ENCODE measurements at places on chromosomes 7 and 10.

DNA sequence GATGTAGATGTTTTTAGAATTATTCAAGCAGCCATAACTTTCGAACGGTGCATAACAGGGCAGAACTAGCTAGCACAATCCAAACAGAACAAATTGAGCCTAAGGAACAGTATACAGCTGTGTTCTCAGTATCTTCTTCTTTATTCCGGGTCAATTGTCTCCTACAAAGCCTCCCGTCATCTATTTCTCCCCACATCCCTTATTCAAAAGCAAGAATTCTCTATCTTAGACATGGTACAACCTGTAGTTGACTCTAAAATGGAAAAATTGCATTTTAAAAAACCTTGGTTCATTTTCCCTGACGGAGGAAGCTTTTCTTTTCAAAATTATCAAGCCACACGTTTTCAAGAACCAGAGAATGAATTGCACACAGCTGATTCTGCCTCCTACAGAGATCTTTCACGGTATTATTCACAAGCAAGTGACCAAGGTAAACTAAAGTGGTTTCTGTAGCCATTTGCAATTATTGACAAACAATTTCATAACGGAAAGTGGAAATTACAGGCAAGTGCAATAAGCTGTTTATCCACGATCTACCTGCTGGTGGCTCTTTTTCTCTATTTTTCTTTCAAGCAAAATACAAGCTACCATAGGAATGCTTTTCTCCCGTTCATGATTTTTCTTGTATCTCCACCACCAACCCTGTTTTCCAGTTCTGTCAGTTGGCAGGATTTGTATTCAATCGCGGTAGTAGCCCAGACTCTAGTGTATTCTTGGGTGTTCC is 2.3 kb downstream of the GRM8 start:
- peaks cover 6% of the 10 kb centered on the region for H3K4me1 ChIP-seq
- H3K4me3 ChIP-seq, result no peak overlapping the region
- no peak overlapping the region for H3K27ac ChIP-seq

- DNase-seq, result no peak
- H3K4me1 ChIP-seq, result no peaks in the 10 kb centered on the region
- peaks cover 3% of the 10 kb centered on the region for H3K27me3 ChIP-seq
- H3K36me3 ChIP-seq, result no peaks in the 10 kb centered on the region
- no peak overlapping the region for H3K27ac ChIP-seq
Observed at GRCh38 chr10:17833656-17834055, 24.5 kb downstream of the MRC1 start.

- H3K36me3 ChIP-seq, result no peaks in the 10 kb centered on the region
- no peaks in the 10 kb centered on the region for H3K27me3 ChIP-seq
- H3K4me1 ChIP-seq, result no peaks in the 10 kb centered on the region
- DNase-seq, result no peak
- no peak overlapping the region for H3K4me3 ChIP-seq
Observed at GRCh38 chr7:90111-91063, 102.0 kb upstream of the FAM20C start.

- H3K36me3 ChIP-seq, result no peaks in the 10 kb centered on the region
- H3K4me1 ChIP-seq, result no peaks in the 10 kb centered on the region
- DNase-seq, result no peak
- H3K27me3 ChIP-seq, result no peaks in the 10 kb centered on the region
Observed at GRCh38 chr10:112857493-112857892, 92.6 kb upstream of the TCF7L2 start.

- no peak overlapping the region for H3K27ac ChIP-seq
- no peak overlapping the region for H3K4me3 ChIP-seq
- H3K4me1 ChIP-seq, result peaks cover 8% of the 10 kb centered on the region
Observed at GRCh38 chr10:112442063-112442462, 4.7 kb downstream of the ZDHHC6 start.

DNA sequence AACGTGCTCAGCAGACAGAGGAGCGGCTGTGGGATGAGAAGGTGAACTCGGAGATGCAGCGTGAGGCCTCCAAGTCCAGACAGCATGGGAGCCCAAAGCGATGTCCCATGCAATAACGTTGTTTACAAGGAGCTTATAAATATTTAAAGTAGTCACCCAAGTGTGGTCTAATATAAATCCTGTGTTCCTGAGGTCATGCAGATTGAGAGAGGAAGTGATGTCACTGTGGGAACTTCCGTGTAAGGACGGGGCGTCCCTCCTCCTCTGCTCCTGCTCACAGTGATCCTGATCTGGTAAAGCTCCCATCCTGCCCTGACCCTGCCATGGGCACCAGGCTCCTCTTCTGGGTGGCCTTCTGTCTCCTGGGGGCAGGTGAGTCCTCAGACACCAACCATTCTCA is 94.7 kb upstream of the PRSS58 start:
- H3K27me3 ChIP-seq, result no peaks in the 10 kb centered on the region
- no peak overlapping the region for H3K4me3 ChIP-seq
- peaks cover 15% of the 10 kb centered on the region for H3K4me1 ChIP-seq
- H3K27ac ChIP-seq, result peak overlapping the region; percentile 28
- no peak for DNase-seq

GRCh38 chr10:66349726-66350125 is 576.1 kb upstream of the LRRTM3 start:
- no peaks in the 10 kb centered on the region for H3K27me3 ChIP-seq
- no peaks in the 10 kb centered on the region for H3K36me3 ChIP-seq
- DNase-seq, result no peak
- H3K4me1 ChIP-seq, result no peaks in the 10 kb centered on the region
- H3K27ac ChIP-seq, result no peak overlapping the region

- no peaks in the 10 kb centered on the region for H3K27me3 ChIP-seq
- no peak overlapping the region for H3K4me3 ChIP-seq
- H3K4me1 ChIP-seq, result no peaks in the 10 kb centered on the region
- no peak overlapping the region for H3K27ac ChIP-seq
Observed at GRCh38 chr7:16708980-16709379, 44.6 kb upstream of the TSPAN13 start.

DNA sequence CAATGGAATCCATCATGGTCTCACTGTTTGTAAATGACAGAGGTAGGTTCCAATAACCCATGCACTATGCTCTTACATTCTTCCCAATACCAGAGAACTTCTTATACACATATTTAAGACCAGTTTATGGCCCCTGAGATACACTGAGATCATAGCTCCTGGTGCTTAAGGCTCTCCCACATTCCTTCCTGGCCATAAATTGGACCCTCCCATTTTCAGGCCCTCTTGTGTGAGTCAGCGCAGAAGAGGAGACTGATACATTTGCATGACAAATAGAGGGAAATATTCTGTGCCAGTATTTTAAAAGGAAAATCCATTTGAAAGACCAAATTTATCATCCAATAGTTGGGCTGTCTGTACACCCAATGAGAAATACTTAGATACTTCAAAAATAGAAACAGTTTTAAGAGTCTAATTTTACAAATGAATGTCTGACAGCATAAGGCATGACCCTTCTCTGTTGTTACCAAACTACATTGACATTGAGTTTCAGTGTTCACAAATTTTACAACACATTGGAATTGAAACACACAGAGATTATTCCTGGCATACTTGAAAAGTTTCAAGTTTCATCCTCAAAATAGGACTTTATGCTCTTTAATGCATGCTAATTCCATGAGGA is 35.3 kb downstream of the SLC16A9 start:
- H3K27ac ChIP-seq, result no peak overlapping the region
- no peaks in the 10 kb centered on the region for H3K27me3 ChIP-seq
- H3K36me3 ChIP-seq, result no peaks in the 10 kb centered on the region

DNA sequence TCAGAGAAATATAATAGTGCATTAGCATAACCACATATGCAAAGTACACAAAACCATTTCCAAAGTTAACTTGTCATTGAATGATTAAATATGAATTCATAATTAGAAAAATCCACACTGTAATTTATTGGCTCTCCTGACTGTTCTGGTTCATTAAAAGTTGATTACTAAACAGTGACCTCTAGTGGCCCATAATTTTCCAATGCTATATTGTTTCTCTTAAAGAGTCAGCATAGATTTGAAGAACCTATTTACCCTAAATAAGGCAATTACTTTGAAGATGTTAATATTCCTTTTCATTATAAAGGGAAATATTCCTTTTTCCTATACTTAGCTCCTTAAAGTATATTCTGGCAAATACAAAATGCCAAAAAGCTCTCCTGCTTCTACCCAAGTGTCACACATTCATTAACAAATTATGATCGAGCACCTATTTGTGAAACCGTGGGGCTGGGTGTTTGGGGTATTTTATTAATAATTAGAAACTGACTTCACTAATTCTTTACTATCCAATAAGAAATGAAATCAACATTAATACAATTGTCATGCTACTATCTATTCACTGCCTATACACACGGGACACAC is 86.2 kb downstream of the HIBADH start:
- no peaks in the 10 kb centered on the region for H3K36me3 ChIP-seq
- H3K27ac ChIP-seq, result no peak overlapping the region
- no peaks in the 10 kb centered on the region for H3K27me3 ChIP-seq
- H3K4me3 ChIP-seq, result no peak overlapping the region
- no peaks in the 10 kb centered on the region for H3K4me1 ChIP-seq

DNA sequence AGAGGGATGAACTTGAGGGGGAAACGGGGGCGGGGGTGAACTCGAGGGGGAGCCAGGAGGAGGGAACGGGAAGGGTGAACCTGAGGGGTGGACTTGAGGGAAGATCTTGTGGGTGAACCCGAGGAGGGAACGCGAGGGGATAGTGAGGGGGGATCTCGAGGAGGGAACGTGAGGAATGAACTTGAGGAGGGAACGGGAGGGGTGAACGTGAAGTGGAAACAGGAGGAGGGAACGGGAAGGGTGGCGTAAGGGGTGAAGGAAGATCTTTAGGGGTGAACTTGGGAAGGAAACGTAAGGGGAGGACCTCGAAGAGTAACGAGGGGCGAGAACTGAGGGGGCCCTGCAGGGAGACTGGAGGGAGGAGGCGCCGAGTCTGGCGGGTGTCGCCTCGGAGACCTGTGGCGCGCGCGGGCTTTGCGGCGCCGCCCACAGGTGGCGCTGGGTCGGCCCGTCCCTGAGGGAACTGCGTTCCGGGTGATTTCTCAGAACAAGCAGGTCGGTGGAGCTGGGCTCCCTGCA is 651 bp downstream of the MYO3A start:
- peaks cover 8% of the 10 kb centered on the region for H3K4me1 ChIP-seq
- no peak overlapping the region for H3K27ac ChIP-seq
- H3K27me3 ChIP-seq, result peaks cover 16% of the 10 kb centered on the region
- no peak for DNase-seq

GRCh38 chr7:90246171-90246570 is 1.2 kb downstream of the CFAP69 start:
- no peaks in the 10 kb centered on the region for H3K4me1 ChIP-seq
- no peaks in the 10 kb centered on the region for H3K36me3 ChIP-seq
- H3K27ac ChIP-seq, result no peak overlapping the region
- no peak overlapping the region for H3K4me3 ChIP-seq

DNA sequence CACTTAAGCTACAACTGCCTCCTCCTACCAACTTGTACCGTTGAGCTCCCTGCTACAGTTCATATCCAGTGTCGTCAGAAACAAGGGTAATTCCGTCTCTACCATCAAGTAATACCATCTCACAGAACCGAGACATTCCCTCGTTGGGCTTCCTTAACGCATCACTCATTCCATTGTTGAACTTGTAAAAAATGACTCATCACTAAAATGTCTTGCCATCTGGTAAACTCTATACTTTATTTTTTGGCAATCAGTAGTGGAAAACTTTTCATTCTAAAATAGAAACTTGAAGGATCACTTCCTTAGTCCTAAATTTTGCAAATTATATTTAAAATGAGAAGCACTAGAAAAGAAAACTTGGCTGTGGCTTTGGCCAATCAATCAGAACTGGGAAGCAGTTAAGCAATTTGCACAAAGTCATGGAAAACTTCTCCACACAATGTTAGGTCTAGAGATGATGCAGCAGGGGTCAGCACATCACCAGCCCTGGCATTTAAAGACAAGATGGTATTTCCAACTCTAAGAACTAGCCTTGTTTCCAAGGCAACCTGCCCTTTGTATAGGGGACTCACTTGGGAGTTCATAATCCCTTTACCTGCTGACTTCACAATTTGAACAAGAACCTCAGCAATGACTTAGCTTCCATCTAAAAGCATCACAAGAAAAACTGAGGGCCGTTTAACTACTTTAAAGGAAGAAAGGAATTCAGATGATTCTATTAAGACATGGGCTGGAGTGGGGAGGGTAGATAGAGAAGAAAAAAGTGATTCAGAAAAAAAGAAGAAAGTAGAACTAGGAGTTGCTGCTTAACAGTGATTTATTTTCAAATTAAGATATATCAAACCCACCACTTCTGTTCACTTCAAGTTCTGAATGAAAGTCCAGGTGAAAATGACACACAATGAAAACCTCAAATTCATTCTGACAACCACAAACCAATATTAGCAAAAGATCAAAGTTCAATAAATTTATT is 288.1 kb downstream of the PARD3 start:
- H3K27me3 ChIP-seq, result no peaks in the 10 kb centered on the region
- no peaks in the 10 kb centered on the region for H3K4me1 ChIP-seq
- no peak overlapping the region for H3K27ac ChIP-seq
- H3K4me3 ChIP-seq, result no peak overlapping the region
- no peaks in the 10 kb centered on the region for H3K36me3 ChIP-seq

- H3K4me1 ChIP-seq, result no peaks in the 10 kb centered on the region
- no peaks in the 10 kb centered on the region for H3K27me3 ChIP-seq
Observed at GRCh38 chr10:44167752-44168151, 217.1 kb downstream of the CXCL12 start.

GRCh38 chr7:30087371-30087770 is 47.4 kb upstream of the MTURN start:
- H3K4me3 ChIP-seq, result no peak overlapping the region
- H3K27ac ChIP-seq, result no peak overlapping the region

- H3K27ac ChIP-seq, result no peak overlapping the region
- DNase-seq, result no peak
- peaks cover 2% of the 10 kb centered on the region for H3K4me1 ChIP-seq
- no peaks in the 10 kb centered on the region for H3K27me3 ChIP-seq
Observed at GRCh38 chr10:102312683-102313082, 67.4 kb downstream of the GBF1 start.

GRCh38 chr7:122975341-122975740 is 20.2 kb downstream of the TAS2R16 start:
- DNase-seq, result no peak
- H3K4me3 ChIP-seq, result no peak overlapping the region
- no peaks in the 10 kb centered on the region for H3K27me3 ChIP-seq
- no peaks in the 10 kb centered on the region for H3K4me1 ChIP-seq
- H3K27ac ChIP-seq, result no peak overlapping the region

GRCh38 chr7:122183106-122183505 is 39.1 kb upstream of the AASS start:
- no peak overlapping the region for H3K4me3 ChIP-seq
- no peak overlapping the region for H3K27ac ChIP-seq
- no peaks in the 10 kb centered on the region for H3K36me3 ChIP-seq

GRCh38 chr10:93458821-93459257 is 23.3 kb downstream of the MYOF start:
- H3K4me1 ChIP-seq, result peaks cover 8% of the 10 kb centered on the region
- no peaks in the 10 kb centered on the region for H3K36me3 ChIP-seq
- no peak overlapping the region for H3K4me3 ChIP-seq
- DNase-seq, result no peak

Measured in T-cell (primary cell).